ENCODE measurements at places on chromosomes 13 and 19.

- no peaks in the 10 kb centered on the region for H3K4me1 ChIP-seq
- H3K4me3 ChIP-seq: no peak overlapping the region
- H3K27ac ChIP-seq: no peak overlapping the region
- H3K36me3 ChIP-seq: no peaks in the 10 kb centered on the region
These were observed 11.2 kb downstream of the KRTDAP start for GRCh38 chr19:35478794-35479677.

DNA sequence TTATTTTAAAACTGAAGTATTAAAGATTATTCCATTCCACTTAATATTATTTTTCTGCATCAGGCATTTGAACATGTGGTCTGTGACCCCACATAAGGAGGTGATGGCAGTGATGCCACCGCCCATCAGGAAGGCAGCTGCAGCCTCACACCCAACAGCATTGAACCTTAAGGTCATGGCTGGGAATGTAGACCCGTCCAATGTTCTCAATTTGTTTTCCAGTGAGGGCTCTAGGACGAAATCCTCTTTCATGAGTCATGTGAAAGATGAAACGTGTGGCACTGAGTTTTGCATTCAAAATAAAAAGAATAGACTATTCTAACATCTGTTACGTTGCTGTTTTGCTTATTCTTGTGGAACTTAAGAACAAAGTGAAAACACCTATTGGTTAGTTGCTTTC, 74.5 kb upstream of the ANKRD10 start:
- no peaks in the 10 kb centered on the region for H3K36me3 ChIP-seq
- DNase-seq: no peak
- no peak overlapping the region for H3K4me3 ChIP-seq
- no peaks in the 10 kb centered on the region for H3K4me1 ChIP-seq
- peak overlapping the region; percentile 68 for H3K27ac ChIP-seq

GRCh38 chr13:23683084-23683483, 112.9 kb downstream of the TNFRSF19 start:
- peaks cover 10% of the 10 kb centered on the region for H3K27me3 ChIP-seq
- no peak overlapping the region for H3K27ac ChIP-seq
- no peaks in the 10 kb centered on the region for H3K36me3 ChIP-seq
- H3K4me1 ChIP-seq: no peaks in the 10 kb centered on the region

GRCh38 chr19:49716154-49716553, 25.2 kb downstream of the CPT1C start:
- H3K4me3 ChIP-seq: no peak overlapping the region
- H3K27me3 ChIP-seq: no peaks in the 10 kb centered on the region
- DNase-seq: no peak
- no peaks in the 10 kb centered on the region for H3K36me3 ChIP-seq
- peaks cover 7% of the 10 kb centered on the region for H3K4me1 ChIP-seq

DNA sequence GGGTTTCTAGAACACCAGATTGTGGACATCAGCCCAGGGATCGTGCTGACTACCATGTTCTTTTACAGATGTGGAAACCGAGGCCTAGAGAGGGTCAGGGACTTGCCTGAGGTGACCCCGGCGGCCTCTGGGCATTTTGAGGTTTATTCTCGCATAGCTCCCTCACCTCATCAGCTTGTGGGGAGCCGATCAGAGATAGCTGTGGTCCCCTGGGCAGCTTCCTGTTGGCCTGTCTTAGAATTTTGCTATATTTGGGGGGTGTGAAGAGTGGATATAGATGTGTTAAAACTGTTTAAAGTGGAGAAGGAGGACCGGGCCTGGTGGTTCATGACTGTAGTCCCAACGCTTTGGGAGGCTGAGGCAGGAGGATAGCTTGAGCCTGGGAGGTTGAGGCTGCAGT, 6.9 kb downstream of the ARHGEF1 start:
- peaks cover 95% of the 10 kb centered on the region for H3K4me1 ChIP-seq
- peaks cover 78% of the 10 kb centered on the region for H3K36me3 ChIP-seq
- no peak overlapping the region for H3K4me3 ChIP-seq
- no peak for DNase-seq
- peak overlapping the region; percentile 89 for H3K27ac ChIP-seq

GRCh38 chr19:35959968-35960320, 23.8 kb downstream of the LRFN3 start:
- H3K4me1 ChIP-seq: peaks cover 7% of the 10 kb centered on the region
- H3K27me3 ChIP-seq: peaks cover 27% of the 10 kb centered on the region
- peak overlapping the region; percentile 25 for H3K4me3 ChIP-seq
- no peak for DNase-seq
- H3K27ac ChIP-seq: no peak overlapping the region

Data from spleen (tissue), 13 donors.